GF-D8 (cell line): ENCODE measurements at places on chromosomes 11 and 22.

DNA sequence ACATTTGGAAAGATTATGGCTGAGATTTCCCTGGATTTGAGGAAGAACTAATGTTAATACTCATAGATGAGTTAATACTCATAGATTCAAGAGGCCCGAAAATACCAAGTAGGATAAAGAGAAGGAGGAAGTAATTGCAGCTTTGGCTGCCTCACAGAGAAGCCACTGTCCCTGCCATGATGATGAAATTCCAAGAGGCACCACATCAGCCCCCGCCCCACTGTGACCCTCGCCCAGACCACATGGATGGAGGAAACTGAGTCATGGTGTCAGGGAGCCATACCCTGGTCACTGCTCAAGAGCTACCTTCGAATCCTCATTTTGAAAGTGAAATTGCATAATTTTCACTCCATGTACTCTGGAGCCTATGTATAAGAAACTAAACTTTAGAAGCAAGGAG lies 92.9 kb upstream of the SLC22A12 start:
- peak; percentile 63 for DNase-seq

- DNase-seq = no peak
Measured at GRCh38 chr11:118897721-118898310, 14.1 kb downstream of the CXCR5 start.

- DNase-seq = no peak
Measured at GRCh38 chr11:46319074-46319453, 28.2 kb upstream of the DGKZ start.

DNA sequence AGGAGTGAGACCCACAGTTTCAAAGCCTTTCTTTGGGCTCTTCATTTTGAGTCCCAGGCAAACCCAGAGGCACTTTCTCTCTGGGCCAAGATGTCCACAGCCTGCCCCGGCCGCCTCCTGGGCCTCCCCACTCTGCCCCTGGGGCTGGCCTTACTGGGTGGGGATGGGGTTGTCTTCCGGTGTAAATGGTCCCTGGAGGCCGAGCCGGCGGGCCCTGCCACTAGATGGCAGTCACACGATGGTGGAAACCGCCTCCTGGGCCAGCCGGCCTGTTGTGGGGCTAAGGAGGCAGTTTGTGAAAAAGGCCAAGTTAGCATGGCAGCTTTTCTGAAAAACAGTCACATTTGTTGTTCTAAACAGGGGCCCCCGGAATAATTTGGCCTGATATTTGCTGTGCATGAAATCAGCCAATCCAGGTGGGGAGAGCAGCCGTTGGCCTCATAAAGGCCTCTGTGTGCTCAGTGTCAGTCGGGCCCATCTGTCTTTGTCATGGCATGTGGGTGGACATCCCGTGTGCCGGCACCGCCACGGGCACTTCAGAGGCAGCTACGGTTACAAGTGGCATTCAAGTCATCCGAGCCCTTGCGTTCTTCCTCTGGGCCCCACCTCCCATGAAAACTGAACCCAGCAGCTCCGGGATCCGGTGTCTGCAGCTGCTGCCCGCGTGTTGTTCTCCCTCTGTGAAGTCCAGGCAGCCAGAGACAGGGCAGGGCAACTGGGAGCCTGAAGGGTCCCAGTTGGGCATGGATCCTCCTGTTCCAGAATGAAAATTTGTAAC lies 6.5 kb downstream of the MRPL23 start:
- DNase-seq = no peak

GRCh38 chr22:27198518-27199035 lies 541.2 kb downstream of the MIAT start:
- no peak for DNase-seq
